ENCODE measurements at places on chromosomes 12 and 14. TPM values are rescaled to one million over a fixed set of nuclear protein-coding genes. Genes with fewer than 3 reads are reported as not detected.
A peak's percentile ranks its signal among the peaks of the same experiment; 100 is the strongest.

- no peak for DNase-seq
Measured at GRCh38 chr12:85693093-85693665, 143.0 kb downstream of the RASSF9 start.

GRCh38 chr12:21551841-21552465 is 25.9 kb downstream of the SPX start:
- no peak for DNase-seq

DNA sequence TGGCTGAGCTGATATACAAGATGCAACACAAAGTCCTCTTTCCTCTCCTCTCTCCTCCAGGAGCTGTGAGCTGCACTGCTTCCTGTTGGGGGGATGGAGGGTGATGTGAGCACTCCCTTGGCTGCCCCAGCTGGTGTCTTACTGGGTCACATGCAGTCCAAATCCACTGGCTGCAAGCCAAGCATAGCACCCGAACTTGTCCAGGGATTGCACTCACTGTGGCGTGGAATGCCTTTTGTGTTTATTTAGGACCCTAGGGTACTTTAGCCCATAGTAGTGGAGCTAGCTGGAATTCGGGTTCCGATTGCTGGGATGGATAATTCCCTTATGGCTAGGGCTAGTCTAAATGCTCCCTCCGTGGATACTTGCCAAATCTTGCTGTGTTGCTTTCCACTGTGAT is 424.9 kb upstream of the SYT1 start:
- no peak for DNase-seq

GRCh38 chr12:112664569-112664968 is 127.0 kb upstream of the RPH3A start:
- peak; percentile 17 for DNase-seq

GRCh38 chr14:55272922-55273321 is 1.7 kb downstream of the FBXO34 start:
- no peak for DNase-seq

DNA sequence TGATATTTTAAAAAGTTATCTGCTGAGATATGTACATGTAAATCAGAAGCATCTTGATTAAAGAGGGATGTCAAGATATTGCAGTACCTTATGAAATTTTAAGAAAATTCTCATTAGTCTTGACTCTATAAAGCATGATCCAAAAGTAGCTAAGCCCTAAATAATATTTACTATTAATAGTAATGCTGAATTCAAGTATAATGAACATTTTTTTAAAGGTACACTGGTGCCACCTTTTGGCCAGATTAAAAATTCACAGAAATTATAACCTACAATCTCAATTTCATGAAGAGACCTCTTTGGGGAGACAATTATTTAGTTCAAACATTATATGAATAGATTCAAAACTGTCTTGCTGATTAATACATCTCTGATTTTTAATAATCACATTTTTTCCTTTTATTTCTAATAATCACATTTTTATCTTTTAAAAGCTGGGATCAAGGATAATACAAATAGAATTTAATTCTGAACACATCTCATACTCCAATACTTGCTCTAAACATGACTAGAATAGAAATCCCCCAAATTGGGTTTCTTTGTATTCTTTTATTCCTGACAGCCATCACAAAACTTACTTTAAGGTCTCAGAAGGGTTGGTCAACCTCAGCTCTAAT is 13.4 kb downstream of the AKAP5 start:
- DNase-seq, result no peak

Gene ADAM21
- polyA plus RNA-seq, result 0.34 TPM

Gene PCK2
- 34.4 TPM for polyA plus RNA-seq

DNA sequence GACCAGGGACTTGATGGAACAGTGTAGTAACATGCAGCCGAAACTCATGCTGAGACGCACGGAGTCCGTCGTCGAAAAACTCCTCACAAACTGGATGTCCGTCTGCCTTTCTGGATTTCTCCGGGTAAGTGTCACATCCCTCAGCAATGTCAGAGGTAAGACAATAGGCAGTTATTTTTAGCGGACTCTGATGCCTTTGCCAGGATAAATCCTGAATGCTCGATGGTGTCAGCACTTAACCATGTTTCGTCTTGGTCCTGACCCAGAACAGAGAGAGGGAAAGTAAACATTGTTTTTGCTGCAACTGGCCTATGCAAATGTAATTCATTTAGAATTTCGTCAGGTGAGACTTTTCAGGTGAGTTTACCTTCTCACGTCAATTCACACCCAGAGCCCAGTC is 112.3 kb downstream of the PLXNC1 start:
- DNase-seq, result no peak

Gene KCNA5
- polyA plus RNA-seq, result 2.0 TPM

DNA sequence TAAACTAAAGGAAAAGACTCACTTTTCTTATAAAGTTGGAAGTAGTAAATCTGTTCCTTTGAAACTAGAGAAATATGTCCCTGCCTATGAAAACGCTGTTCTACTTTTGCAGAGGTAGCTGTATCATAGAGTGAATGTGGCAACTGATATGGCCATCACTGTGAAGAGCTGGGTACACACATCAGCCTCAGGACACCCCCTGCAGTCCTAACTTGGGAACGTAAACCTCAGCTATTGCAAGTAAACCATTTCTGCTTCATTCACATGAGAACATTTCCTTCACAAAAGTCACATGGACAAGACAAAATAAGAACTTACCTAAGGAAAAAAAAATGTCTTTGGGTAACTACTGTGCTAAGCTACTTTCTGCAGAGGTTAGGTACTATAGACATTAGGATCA is 233.3 kb upstream of the PPFIA2 start:
- no peak for DNase-seq

Gene SH2B3
- 19.1 TPM for polyA plus RNA-seq

Gene PTPRO
- 186 TPM for polyA plus RNA-seq

DNA sequence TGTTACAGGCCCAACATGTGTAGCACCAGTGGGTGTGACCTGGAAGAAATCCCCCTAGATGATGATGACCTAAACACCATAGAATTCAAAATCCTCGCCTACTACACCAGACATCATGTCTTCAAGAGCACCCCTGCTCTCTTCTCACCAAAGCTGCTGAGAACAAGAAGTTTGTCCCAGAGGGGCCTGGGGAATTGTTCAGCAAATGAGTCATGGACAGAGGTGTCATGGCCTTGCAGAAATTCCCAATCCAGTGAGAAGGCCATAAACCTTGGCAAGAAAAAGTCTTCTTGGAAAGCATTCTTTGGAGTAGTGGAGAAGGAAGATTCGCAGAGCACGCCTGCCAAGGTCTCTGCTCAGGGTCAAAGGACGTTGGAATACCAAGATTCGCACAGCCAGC is 8.6 kb downstream of the BCL2L14 start:
- no peak for DNase-seq

Gene PLEKHA5
- 102 TPM for polyA plus RNA-seq

DNA sequence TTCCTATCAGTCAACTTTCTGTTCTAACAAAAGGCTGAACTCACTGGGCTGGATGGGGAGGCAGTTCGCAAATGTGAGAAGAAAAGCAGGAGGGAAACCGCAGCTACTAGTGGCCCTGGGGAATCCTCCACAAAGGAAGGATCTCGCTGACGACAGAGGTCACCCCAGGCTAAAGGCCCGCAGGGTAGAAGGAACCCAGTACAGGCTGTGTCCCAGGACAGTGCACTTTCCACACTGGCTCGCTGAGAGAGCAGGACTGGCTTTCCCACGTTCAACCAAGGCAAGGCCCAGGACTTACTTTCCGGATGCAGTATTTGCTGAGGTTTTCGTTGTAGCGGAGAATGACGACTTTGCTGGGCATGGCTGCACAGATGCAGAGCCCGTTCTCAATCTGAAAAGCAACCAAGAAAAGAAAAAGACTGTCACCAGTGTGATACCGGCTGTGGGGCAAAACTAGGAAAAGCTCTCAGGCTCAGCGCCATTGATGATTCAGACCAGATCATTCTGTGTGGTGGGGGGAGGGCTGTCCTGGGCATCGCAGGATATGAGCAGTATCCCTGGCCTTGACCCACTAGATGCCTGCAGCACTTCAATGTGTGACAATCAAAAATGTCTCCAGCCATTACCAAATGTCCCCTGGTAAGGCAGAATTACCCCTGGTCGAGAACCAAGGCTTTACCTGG is 36.3 kb downstream of the PRKAB1 start:
- DNase-seq, result no peak

Gene GPR162
- 25.4 TPM for polyA plus RNA-seq

GRCh38 chr14:61262082-61262481 is 19.1 kb downstream of the TMEM30B start:
- no peak for DNase-seq

Gene HOXC9
- polyA plus RNA-seq, result 34.1 TPM

Gene USP44
- polyA plus RNA-seq, result 2.6 TPM

Gene KRT83
- polyA plus RNA-seq, result not detected

DNA sequence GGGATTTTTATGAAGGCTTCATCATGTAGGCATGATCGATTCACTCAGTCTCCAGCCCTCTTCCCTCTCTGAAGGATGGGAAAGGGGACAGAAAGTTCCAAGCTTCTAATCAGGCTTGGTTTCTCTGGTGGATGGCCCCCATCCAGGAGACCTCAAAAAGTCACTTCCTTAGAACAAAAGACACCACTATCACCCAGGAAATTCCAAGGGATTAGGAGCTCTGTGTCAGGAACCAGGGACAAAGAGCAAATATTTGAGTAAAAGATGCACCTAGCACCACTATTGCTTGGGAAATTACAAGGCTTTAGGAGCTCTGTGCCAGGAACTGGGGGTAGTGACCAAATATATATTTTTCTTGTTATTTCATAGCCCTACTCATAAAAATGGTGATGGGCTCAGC is 33.6 kb upstream of the TMX1 start:
- no peak for DNase-seq

DNA sequence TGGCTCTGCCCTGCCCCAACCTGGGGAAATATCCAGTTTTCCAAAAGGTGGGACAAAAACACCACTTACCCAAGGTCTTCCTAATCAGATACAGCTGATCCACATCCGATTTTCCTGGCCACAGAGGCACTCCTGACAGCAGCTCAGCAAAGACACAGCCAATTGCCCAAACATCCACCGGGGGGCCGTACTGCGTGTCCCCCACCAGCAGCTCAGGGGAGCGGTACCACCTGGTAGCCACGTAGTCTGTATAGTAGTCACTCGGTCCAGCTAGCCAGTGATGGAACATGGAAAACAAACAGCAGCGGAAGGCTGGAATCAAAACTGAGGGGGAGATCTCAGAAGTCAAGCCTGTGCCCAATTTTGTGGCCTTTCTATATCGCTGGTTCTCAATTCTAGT is 28.8 kb downstream of the DMAC2L start:
- DNase-seq, result no peak

DNA sequence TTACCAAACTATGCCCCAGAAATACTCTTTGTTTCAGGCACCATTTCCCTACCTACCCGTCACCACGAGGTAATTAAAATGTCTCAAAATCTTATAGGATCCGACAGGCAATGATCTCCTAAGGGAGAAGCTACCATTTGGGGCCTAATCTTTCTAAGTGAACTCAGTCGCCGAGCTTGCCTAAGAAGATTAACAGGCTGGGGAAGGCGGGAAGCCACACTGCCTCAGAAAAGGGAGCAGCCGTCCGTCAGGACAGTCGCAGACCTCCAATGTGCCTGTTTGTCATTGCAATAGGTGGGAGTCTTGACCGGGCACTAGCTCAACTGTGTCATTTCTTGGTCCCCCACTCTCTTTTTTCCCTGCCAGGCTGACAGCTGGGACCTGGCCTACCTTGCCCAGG is 4.6 kb downstream of the TTC7B start:
- no peak for DNase-seq

DNA sequence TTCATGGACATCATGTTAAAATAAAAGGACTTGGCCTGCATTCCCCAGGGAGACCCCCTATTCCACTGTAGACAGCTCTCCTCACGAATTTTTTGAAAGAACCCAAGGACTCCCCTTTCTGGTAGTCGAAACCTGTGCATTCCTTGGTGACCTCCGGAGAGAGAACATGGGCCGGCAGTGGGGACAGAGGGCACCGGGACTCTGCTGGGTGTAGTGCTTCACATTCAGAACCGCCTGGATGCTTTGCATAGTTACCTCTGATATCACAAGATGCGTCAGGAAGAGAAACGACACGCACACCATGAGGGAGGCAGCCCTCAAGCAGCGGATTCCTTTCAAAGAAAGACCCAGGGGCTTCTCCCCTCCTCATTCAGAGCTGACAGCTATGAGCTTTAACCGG is 9.7 kb downstream of the CKAP4 start:
- DNase-seq, result no peak

DNA sequence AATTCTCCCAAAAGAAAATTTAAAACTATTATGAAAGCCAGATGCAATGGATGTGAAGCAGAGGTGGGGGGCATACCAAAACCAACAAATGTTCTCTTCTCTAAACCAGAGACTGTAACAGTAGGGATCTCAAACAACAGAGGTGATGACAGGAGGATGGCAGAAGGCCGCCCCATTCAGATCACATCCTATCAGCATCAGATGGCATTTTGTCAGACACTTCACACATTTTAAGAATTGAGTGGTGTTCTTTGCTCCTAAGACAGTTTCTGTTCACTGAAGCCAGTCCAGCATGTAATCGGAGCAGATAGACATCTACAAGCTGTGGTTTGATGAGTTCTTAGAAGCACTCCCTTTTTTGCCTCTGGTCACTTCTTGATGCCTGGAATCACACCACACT is 59.6 kb upstream of the SRRM4 start:
- DNase-seq, result no peak

GRCh38 chr14:55771242-55771981 is 191.4 kb downstream of the KTN1 start:
- no peak for DNase-seq

DNA sequence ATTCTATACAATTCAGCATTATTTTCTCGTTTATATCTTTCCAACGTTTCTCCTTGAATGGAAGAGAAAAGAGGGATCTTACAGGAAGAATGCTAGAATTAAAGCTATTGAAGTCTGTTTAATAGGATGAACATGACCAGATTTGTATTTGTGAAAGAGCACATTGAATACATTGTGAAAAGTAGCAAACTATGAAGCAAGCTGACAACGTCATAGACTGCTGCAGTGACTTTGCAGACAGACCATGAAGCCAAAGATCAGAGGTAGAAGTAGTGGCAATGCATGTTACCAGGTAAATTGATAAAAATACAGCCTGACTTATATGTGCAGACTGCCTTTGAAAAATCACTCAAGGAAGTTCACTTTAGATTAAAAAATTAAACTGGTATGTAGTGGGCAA is 146.1 kb downstream of the RASSF9 start:
- no peak for DNase-seq

Gene KSR2
- 0.95 TPM for polyA plus RNA-seq

DNA sequence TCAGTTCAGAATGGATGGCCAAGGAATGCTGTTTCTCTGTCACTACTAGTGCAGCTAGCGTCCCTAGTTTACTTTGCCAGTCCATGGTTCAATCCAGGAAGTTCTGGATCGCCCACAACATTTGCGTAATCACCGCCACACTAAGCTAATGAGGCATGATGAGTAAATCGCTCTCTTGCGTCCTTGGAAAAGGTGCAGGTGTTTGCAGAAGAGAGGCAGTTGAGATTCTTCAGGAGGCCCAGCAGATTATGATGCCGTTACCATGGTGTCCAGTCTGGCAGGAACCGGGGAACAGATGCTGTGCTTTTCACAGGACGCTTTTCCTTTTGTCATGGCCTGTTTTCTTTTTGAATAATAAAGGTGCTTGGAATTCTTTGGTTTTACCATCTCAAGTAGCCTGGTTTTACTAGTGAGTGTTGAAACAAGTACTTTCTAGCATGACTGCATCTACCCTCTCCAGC is 9.0 kb downstream of the TPH2 start:
- no peak for DNase-seq

GRCh38 chr14:105430565-105430964 is 10.9 kb downstream of the MTA1 start:
- no peak for DNase-seq

Data from renal cortex interstitium (tissue), 15 donors.